Activated CD4-positive, CD25-positive, alpha-beta regulatory T cell treated with anti-CD3 and anti-CD28 coated beads, Interleukin-2, amount 50 U/mL, for 72 hours (primary cell): ENCODE measurements at places on chromosomes 2 and 18.

DNA sequence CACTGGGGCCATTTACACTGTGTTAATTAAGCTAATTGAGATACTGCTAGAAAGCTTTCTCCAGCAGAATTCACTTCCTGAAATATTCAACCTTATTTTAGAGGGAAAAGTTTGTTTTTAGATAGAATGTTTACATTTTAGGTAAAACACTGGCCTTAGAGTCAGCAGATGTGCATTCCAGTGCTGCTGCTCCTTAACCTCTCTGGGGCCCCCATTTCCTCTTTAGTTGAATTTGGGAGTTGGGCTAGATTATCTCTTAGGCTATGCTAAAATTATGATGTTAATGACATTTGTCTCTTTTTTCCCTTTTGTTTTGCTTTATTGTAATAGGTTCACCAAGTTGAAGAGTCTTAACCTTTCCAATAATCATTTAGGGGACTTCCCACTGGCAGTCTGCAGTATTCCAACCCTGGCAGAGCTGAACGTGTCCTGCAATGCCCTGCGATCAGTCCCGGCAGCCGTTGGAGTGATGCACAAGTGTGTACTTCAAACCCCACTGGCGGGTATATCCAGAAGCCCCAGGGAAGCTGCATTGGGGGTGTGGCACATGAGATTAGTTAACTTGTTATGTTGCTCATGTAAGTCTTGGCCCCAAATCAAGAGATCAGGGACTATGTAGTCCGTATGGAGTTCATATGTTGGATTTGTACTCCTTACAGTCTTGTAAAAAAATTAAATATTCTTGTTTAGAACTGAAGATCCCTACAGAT, 179.5 kb downstream of the PHLPP1 start:
- DNase-seq, result no peak

- no peak for DNase-seq
These were observed 4.7 kb downstream of the PLCL1 start for GRCh38 chr2:197809064-197809463.

DNA sequence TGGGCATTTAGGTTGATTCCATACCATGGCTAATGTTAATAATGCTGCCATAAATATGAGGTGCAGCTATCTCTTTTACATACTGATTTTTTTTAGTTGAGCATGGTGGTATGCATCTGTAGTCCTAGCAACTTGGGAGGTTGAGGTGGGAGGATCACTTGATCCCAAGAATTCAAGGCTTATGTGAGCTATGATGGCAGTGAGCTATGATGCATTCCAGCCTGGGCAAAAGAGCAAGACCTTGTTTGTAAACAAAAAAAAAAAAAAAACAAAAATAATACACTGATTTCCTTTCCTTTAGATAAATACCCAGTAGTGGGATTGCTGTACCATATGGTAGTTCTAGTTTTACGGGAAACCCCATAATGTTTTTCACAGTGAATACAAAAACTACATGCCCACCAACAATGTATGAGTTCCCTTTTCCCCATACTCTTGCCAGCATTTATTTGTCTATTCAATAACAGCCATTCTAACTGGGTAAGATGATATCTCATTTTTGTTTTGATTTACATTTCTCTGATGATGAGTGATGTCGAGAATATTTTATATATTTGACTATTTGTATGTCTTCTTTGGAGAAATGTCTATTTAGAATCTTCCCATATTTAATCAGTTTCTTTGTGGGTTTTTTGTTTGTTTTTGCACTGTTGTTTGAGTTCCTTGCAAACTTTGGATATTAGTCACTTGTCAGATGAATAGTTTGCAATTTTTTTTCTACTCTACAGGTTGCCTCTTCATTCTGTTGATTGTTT, 281.0 kb upstream of the KYNU start:
- DNase-seq, result no peak

- DNase-seq, result no peak
These were observed 110.8 kb downstream of the FMNL2 start for GRCh38 chr2:152445791-152446201.

DNA sequence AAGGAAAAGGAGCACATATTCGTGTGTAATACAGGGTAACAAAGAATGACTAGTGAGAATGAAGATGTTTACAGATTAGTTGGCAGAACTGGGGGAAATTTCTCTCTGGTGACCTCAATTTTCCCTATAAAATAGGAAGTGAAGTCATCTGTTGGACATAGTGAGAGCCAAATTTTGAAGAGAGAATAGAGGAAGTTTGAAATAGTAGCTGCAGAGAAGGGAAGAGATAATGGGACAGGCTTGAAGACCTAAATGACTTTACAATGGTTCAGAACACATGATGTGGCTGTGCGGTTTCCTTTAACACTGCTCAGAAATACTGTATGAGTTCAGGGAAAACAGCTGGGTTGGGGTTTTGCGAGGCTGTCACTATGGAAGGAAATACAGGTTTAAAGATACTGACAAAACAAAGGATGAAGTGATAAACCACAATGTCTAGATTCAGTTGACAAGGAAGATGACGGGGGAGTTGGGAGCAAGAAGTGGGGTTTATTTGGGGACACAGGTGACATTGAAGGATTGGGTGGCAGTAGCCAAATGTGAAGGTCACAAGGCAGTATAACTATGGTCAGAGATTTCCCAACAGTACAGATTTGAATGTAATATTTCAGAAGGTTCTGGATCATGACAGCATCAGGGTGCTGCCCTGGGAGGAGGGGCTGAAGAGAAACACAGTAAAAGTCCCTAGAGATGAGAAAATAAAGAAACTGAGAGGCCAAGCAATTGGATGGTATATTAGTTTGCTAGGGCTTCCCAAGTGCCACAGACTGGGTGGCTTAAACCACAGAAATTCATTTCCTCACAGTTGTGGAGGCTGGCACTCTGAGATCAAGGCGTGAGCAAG, 82.6 kb upstream of the TANK start:
- peak; percentile 45 for DNase-seq

GRCh38 chr2:86800856-86801567, 10.3 kb upstream of the CD8A start:
- no peak for DNase-seq

- DNase-seq, result no peak
These were observed 399.3 kb downstream of the LRATD1 start for GRCh38 chr2:15031745-15032240.

- no peak for DNase-seq
These were observed 3057.4 kb downstream of the RPIA start for GRCh38 chr2:91748902-91749301.

DNA sequence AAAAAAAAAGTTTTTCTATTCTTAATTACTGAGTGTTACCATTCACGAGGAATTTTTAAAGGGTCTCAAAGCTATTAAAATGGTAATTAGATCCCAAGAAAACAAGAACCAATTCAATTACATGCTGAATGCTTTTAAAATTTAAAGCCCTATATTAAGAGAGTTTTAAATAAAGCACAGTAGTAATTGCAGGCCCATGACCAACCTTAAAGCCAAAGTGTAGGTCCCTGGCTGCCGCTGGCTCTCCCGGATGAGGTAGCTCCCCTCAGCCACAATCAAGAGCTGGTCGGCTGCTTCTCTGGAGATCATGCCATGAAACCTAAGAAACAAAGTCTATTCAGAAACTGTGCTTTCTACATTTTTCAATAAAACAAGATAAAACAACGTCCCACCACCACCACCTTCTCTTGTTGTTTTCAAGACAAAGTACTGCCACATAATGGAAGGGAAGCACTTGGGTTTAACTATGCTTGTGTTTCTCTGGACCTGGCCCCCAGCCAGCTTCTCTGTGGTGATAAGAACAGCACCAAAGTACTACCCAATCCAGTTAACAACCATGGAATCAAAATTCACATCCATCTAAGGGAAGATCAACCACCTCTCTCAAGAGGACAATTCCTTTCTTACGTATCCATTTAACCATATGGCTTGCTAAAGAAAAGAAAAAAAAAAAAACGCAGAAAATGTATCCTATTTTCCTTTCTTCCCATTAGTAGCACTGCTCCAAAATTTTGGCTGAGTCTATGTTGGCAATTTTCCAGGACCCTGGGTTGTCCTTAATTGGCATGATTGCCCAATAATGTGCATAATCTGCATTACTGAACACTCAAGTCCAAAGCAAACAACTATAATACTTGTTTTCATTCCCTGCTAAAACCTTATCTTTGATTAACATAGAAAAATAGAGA, 90.1 kb downstream of the CHN1 start:
- no peak for DNase-seq
